ENCODE measurements at places on chromosomes 2 and 18.

DNA sequence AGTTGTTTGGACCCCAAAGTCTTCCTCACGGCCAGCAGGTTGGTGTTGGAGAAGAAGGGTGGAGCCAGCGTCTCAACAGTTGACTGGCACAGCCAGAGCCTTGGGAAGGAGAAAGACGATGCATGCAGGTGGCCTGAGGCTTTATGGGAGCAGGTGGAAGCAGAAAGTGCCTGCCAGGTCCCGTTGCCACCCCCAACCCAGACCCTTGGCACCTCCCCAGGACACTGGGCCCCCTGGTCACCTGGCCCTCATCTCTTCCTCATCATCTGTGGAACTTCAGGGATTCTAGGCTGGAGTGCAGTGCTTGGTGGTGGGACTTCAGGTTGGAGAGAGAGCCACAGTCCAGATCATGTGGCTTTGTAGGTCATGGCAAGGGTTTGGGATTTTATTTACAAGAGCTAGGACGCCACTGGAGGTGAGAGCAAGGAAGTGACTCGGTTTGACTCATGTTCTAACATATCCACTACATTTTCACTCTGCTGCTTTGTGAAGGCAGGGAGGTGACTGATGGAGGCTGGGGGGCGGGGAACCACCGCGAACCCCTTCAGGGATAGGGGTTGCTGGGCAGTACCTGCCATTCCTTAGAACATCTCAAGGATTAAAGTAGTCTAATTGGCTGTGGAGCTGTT, 62.5 kb upstream of the B3GNT7 start:
- DNase-seq, result no peak

DNA sequence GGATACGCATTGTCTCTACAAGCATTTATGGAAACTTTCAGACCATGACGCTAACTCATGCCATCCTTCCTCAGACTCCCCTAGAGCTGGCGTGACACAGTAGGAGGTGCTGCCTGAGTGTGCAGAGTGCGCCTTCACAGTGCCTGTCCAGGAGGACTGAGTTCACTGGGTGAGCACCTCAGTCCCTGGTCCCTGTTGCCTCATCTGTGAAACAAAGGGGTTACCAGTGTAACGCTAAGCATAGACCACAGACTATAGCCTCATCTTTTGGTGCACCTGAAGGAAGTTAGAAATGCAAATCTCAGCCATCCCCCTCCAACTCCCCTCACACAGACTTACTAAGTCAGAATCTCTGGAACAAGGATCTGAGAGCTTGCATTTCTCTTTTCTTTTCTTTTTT, 142.8 kb downstream of the TMEM17 start:
- no peak for DNase-seq

- DNase-seq, result no peak
Measured at GRCh38 chr2:206823178-206823577, 57.8 kb downstream of the FASTKD2 start.

DNA sequence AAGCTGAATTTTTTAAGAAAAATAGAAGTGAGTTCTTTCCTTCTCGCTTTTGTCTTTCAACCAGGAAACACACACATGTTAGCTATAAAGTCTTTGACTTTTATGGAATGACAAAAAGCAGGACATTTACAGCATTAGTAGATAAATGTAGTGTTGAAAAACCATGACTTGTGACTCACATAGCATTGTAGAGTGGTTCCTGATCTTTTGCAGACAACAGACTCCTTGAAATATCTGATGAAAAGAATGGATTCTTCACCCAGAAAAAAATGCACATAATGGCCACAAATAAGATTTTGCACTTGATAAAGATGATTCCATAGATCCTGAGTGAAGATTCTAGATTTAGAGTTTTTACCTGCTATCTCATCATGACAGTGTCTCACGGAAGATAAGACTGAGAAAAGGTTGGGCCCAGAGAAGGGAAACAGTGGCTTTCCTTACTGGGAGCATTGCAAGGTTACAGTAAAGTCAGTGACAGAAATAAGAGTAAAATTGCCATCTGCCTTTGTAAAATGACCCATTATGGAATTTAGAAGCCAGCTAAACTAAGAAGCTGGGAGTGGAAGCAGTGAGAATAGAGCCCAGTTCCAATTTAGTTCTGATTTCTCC, 14.0 kb downstream of the SMARCAL1 start:
- no peak for DNase-seq

DNA sequence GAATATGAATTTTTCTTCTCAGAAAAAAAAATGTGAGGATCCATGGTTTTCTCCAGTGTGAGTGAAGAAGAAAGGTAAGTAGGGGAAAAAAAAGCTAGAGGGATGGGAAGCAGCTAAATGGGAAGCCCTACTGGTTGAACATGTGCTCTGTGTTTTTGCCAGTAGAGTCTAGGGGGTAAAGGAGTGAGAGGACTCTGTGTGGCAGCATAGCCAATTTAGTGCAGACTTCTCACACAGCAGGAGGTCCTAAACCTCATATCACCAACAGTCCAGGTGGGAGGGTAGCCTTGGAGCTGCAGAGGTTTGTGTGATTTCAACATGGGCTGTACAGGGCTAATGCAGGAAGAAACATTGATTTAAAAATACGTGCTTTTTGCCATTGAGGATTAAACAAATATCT, 334.5 kb upstream of the SPHKAP start:
- no peak for DNase-seq

GRCh38 chr2:207674826-207675225, 36.6 kb upstream of the CCNYL1 start:
- DNase-seq, result no peak

- no peak for DNase-seq
Measured at GRCh38 chr2:196383799-196384198, 212.4 kb upstream of the STK17B start.

- DNase-seq, result no peak
Measured at GRCh38 chr2:224650815-224651439, 65.2 kb downstream of the CCDC195 start.

DNA sequence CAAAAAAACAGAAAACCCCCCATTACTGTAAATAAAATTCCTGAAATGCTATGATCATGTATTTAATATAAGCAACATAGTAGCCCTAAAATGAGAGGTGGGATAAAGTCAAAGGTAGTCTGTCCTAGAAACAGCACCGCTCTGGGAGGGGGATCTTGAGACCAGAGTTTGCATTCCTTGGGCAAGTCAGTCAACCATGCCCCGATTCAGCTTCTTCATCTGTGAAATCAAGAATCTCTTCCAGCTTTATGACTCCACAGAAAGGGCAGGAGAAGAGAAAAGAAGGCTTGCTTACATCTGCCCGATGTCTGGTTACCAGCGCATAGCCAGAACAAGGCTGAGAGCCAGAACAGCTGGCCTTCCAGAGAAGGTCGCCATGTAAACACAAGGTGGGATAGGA, 2.1 kb upstream of the FBLN7 start:
- no peak for DNase-seq

- no peak for DNase-seq
Measured at GRCh38 chr2:236673126-236673822, 103.6 kb downstream of the ACKR3 start.

DNA sequence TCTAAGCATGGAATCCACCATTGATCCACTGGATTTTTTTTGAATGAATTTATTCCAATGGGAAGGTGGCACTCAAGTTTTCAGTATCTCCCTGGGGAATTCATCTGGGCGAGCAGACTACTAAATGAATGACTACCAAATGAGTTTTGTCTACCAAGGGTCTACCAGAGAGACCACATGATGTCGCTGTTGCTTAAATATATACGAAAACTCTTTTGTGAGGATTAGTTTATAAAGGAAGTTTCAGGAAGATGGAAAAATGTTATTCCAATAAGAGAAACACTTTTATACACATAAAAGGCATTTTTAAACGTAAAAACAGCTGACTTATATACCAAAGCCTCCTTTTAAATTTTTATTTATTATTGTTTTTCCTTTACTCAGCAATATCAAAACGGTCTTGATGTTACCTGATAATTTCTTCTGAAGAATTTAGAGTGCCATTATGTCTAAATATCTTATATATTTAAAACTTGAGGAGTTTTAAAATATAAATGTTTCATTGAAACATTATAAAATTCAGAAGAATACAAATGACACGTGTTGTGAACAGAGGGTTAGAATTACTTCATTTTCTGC, 139.7 kb downstream of the HRH4 start:
- DNase-seq, result no peak

Measured in activated CD4-positive, alpha-beta T cell treated with anti-CD3 and anti-CD28 coated beads for 1 hour (primary cell).